Stimulated activated CD4-positive, alpha-beta T cell treated with anti-CD3 and anti-CD28 coated beads, Interleukin-1b, Interleukin-23, amount 100 ng/mL, for 1 hour (primary cell): ENCODE measurements at places on chromosomes 5 and 9.

DNA sequence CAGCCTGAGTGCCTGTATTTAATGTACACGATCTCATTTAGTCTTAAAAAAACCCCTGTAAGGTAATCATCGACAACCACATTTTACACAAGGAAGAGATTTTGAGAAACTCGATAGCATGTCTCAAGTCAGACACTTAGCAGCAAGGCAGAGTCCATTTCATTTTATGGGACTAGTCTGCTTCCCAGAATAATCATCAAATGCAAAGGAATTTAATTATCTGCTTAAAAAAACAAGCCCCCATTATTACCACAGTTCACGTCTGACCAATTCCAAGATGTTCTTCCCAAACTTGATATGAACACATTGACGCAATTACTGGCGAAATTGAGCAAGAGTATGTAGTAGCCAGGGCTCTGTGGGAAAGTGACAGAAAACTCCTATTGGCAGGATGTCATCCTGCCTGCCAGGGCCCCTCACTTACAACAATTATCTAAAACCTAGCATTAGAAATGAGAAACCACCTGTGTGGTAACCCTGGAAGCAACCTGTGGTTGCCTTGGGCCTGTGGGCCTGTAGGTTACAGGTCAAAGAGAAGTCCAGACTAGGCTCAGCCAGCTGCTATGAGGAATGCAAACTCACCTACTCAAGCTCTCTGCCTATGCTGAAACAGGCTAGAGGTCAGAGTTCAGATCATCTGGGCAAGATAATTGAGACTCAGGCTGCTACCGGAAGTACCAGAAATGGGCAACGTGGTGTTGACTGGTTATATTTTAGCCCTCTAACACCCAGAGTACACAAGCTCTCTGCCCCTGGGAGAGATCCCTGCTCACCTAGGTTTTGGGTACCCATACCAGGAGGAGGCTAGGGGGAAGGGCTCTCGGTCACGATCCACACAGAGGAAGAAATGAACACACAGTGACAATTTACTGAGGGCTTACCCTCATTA is 1.6 kb downstream of the B4GALT1 start:
- DNase-seq = no peak

- no peak for DNase-seq
Observed at GRCh38 chr5:132134384-132134783, 60.8 kb downstream of the CSF2 start.

GRCh38 chr5:388266-389196 is 54.4 kb upstream of the EXOC3 start:
- no peak for DNase-seq

DNA sequence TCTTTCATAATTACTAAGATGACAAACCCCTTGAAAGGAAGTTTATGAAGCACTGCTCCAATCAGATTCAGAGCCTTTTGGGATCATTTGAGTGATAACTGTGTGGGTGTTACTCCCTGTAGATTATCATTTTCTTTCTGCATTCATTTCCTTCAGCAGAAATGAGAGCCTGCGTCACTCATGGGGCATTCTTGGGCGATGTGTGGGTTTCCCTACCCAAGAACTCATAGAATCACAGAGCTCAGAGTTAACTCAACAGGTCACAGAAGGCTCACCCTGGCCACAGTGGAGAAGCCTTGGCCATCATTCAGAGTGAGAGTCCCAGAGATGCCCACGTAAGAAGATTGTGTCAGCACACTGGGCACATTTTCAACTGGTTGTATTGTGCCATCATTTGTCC is 401.9 kb downstream of the TLE4 start:
- DNase-seq = no peak

DNA sequence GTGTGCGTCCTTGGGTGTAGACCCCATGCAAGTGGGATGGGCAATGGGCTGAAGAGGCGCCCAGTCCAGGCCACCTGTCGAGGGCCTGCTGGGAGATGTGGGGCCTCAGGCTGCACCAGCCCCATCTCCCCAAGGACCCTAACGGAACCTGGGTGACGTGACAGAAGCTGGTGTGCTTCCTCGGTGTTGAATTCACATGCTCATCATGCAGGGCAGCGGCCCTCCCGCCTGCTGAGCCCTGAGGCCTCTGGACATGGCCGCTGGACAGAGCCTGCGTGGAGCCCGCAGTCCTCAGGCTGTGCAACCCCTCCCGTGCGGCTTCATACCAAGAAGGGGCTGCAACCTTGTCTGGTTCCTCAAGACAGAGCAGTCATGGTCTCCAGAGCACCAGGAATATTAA is 26.8 kb downstream of the TERT start:
- no peak for DNase-seq

DNA sequence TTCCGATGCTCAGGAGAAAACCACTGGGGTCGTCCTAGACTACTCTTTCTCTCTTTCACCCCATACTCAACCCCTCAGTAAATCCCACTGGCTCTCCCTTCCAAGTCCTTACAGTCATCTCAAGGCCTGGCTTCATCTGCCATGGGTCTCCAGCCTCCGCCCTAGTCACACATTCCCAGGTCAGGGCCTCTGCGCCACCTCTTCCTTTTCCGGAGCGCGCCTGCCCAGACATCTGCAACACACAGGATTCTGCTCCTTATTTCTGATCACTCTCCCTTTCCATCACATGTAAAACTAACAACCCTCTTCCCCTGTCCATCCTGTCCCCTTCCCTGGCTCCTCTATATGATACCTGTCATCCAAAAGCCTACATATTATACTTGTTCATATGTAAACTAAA is 39.8 kb downstream of the RAPGEF1 start:
- no peak for DNase-seq

GRCh38 chr9:38091310-38092199 is 22.5 kb upstream of the SHB start:
- DNase-seq = no peak

DNA sequence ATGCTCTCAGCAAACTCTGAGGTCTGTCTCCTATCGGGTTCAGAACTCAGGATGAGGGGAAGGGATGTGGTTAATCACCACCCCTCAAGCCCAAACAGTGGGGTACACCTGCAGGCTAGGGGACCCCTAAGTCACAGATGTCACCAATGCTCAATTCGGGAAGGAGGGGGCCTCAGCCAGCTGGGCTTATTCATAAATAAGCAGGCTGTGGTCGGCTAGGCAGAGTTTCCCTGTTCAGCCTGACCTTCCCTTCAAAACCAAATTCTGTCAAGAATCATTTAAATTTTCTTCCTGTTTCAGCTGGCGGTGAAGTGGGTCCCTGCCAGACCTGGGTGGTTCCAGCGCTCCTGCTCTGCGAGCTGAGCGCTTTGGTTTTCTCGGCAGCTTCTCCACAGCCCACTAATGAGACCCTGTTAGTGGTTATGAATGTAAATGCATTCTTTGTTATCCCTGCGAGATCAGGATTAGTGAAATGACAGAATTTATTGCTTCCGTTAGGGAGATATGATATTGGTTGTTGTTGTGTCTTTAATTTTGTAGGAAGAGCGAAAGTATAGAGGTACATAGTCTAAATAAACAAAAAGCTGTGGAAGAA is 68.3 kb downstream of the AK8 start:
- no peak for DNase-seq

GRCh38 chr9:123304340-123304691 is 35.9 kb upstream of the STRBP start:
- no peak for DNase-seq

GRCh38 chr5:141172381-141173204 is at the start of gene PCDHB7:
Gene PCDHB7, plus strand, starts transcription at chr5:141172644. Its CDS starts 192 bp downstream, at chr5:141172836.
- DNase-seq = no peak

DNA sequence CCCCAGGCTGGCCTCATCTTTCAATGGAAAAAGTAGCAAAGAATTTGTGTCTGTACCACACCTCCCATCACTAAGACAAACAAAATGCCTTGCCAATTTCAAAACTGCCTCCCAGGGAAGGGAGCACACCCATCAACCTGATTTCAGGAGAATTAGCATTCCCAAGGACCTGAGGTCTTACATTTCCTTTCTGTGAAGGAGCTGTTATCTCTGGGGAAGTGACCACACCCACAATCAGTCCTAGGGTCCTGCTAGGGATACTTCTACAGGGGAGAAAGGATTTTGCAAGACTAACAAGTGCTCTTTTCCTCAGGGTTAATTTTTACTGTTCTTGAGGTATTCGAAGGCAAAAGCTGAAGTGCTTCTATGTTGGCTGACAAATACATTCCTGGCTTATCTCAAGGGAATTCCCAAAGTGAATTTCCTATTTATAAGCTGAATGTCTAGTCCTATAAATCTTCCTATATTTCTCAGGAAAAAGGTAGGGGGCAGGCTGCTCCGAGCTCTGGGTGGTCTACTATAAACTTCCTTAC is 97.4 kb upstream of the ITGA1 start:
- no peak for DNase-seq

- no peak for DNase-seq
Observed at GRCh38 chr5:96157077-96157780, 195.6 kb upstream of the ELL2 start.

GRCh38 chr5:33806738-33807442 is 84.9 kb downstream of the ADAMTS12 start:
- DNase-seq = no peak

- DNase-seq = no peak
Observed at GRCh38 chr5:36631620-36632362, 25.4 kb downstream of the SLC1A3 start.

DNA sequence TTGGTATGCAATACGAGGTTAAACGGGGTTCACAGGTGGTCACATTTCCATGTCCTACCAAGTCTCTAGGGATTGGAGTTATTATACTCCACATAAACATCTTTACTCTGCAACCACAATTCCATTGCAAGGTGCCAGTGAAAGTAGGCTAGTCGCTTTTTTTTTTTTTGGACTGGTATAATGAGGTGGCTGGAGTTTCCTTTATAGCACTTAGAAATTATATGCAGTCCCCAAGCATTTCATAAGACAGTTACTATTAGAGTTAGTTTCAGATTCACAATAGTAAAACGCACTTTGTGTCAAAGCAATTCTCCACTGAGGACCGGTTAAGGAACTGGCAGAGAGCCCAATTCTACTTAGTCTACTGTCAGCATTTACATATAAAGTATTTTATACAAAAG is 1.4 kb downstream of the MEF2C start:
- no peak for DNase-seq

DNA sequence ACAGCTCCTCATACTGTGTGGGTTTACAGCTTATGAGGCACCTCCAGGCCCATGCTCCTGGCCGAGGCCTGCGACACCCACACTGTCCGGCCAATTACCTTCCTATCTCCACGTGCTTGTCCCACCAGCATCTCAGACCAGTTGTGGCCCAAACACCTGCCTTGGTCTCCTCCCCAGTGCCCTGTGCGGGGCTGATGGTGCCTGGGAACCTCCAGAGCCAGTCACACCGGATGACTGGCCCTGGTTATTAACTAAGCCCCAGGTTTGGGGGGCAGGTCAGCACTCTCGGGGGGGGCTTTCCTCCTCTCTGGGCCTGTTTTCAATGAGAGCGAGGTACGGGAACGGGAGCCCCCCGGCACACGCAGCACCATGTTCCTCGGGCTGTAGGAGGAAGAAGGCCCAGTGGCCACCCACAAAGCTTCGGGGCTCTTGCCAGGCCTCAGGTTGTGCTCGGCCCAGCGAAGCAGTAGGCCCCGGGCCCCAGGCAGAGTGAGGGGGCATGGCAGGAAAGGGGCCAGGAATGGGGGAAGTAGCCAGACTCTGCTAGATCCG is 76.0 kb upstream of the PHYKPL start:
- DNase-seq = no peak

DNA sequence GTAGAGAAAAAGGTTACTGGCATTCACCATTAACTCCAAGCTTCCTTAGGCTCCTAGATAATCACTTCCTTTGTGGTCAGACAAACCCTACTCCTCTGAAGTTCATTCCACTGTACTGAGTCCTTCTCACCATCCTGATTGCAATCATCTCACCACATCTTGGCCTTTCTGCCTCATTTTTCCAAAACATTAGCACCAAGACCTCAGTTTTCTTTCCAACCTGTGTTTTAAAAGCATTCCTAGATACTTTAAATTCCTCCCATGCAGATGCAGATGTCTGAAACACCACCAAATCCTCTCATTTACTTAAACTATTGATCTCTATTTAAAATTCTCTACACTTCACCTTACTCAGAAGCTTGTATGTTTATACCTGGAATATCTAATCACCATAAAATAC is 961.3 kb upstream of the CTNND2 start:
- DNase-seq = no peak
